Fibroblast of upper back skin (primary cell): ENCODE measurements at places on chromosomes 2 and 18.

- DNase-seq: no peak
Observed at GRCh38 chr2:112692918-112693317, 27.9 kb upstream of the NT5DC4 start.

GRCh38 chr2:43419243-43419642, 176.6 kb downstream of the THADA start:
- DNase-seq: no peak

DNA sequence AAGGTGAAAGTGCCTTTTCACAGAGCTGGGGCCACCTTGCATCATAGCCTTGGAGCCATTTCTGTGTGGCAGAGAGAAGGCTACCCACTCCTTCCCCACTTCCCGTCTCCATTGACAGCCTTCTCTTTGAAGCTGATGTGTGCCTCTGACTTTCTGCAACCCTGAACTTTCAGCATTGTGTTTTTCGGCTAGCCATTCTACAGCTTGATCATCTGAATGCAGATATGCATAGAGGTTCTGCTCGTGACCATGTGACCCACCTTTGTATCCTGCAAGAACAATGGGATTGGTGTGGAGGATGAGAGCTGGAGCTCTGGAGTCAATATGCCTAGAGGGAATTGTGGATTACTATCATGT, 69.1 kb upstream of the KCNE4 start:
- DNase-seq: no peak

DNA sequence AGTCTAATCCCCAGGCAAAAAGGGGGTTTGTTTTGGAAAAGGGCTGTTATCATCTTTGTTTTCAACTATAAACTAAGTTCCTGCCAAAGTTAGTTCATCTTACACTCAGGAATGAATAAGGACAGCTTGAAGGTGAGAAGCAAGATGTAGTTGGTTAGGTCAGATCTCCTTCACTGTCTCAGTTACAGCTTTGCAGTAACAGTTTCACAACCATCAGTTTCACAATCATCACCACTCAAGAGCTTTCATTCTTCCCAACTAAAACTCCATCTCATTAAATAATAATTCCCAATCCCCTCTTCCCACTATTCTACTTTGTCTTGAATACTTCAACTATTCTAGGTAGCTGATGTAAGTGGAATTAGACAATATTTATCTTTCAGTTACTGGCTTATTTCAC, 200.9 kb downstream of the NYAP2 start:
- DNase-seq: no peak

GRCh38 chr2:224670203-224670602, 46.0 kb downstream of the CCDC195 start:
- no peak for DNase-seq

DNA sequence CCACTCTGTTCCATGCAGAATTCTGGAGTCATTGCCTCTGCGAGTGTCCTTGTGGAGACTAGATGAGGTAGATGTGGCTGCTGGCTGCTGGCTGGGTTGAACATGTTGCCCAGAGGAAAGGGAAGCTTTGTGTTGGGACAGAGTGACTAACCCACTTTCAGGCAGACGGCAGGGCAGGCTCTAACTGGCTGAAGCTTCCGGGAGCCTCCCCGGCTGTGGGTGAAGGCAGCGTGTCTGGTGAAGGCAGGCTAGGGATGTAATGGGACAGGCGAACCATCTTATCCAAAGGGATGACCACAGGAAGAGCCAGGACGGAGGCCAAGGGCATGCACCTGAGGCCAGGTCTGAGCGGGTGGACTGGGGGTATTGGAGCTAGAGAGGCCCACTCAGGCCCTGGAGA, 16.0 kb downstream of the ASPRV1 start:
- DNase-seq: no peak

DNA sequence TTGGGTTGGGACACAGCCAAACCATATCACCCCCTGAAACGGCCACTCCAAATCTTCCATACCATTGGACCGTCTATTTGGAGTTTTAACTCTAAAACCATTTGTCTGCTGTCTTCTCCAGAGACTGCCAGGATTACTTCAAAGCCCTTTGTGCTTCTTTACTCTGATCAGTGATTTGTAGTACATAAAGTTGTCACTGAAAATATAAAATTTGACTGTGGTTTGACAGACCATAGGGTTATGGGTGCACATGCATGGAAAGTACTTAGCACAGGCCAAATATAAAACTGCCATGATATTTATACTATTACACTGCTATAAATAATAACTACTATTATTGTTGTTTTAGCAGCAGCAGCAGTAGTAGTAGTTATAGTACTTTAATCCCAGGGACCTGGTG, 53.7 kb upstream of the AQP4 start:
- no peak for DNase-seq

DNA sequence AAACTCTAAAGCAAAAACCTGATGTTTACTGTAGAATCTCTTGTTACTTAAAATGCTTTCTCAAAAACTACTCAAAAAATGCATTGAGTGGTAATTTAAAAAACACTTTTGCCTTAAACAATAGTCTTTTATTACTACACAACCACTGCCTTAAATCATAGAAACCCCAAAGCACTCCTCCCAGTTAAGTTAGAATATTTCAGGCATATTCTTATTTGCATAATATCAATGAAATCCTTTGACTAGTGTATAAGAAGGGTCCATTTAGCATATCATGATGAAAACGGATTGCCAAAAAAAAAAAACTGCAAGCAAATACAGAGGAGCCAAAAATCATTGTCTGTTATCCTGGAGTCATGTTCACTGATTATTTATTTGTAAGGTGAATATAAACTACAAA, 119.2 kb downstream of the PTPRM start:
- no peak for DNase-seq

- DNase-seq: peak; percentile 80
Observed at GRCh38 chr2:37635504-37636380, 35.7 kb downstream of the CDC42EP3 start.
